ENCODE measurements at places on chromosomes 16 and 17.

GRCh38 chr17:48209973-48210372 lies 102.4 kb downstream of the SNX11 start:
- DNase-seq, result no peak

DNA sequence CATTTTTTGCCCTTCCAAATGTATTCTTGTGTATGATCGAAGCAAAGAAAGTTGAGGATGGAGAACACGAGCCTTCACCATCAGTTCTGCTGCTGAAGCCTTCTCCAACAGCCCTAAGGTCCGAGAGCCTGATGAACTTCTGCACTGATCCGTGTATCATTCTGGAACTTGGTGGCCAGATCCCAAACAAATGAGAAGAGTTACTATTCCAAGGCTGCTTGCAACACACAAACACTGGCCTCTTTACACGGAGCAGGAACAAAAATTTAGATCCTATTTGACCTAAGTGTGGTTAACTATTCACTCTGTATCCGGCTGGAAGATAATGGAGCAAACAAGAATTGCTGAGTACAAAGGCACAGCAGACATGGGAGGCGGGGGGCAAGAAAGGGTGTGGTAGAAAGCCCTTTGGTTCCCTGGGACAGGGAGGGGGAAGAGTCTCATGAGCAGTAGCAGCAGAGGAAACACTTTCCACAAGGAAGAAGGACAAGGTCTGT lies 282.9 kb downstream of the SOX9 start:
- DNase-seq, result no peak

- DNase-seq, result no peak
Observed at GRCh38 chr16:84834403-84834772, 14.6 kb downstream of the CRISPLD2 start.

DNA sequence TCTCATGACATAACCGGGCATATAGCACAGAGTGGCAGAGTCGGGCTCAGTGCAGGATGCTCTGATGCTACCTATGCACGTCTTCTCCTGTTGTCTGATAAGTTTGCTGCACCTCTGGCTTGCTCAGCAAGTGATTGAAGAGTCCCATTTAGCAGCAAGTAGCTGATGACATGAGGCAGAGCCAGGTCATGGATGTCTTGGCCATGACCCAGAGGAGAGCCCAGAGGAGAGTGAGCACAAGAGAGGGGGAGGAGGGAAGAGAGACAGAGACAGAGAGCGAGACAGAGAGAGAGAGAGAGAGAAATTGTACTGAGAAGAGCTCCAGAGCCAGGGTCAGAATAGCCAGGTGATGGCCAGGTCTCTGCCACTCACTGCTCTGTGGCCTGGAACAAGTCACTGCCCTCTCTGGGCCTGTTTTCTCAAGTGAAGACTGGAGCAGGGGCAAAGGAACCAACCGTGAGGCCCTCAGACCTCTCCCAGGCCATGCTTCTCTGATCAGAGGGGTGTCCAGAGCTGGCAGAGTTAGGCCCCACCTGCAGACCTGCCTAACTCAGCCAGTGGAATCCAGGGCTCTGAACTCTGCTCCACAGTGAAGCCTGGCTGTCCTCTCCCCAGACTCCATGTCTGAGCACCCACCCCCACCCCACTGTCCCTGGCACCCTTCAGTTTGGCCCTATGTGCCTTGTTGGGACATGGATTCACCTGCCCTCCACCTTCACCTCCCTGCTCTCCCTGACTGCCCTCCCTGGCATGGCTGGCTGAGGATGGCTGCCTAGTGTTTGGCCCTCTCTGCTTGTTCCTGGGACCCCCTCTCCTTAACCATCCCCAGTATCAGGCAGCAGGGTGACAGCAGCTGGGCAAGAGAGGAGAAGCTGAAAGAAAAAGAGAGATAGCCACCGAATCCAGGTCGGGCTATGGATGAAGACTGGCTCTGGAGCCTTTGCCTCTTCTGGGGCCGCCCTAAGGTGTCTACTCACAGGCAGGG lies 4.3 kb upstream of the KRT35 start:
- no peak for DNase-seq

GRCh38 chr16:88624977-88625576 lies 13.3 kb upstream of the IL17C start:
- DNase-seq, result no peak

DNA sequence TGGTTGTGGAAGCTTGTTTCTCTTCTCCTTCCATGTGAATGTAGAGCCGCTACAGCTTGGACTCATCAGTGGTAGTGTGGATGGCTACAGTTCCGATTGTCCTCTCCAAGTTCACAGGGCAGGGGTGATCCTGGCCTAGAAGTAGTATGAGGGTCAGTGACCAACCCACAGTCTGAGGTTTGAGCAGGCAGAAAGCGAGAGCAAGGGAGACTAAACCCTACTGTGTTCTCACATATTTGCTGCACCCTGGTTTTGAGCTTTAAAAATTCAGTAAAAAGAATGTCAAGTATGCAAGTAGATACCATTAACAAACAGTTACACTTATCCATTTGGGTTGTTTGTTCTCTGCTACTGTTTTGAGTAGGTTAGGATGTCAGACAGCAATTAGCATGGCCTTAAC lies 148.9 kb downstream of the MRTFB start:
- no peak for DNase-seq

DNA sequence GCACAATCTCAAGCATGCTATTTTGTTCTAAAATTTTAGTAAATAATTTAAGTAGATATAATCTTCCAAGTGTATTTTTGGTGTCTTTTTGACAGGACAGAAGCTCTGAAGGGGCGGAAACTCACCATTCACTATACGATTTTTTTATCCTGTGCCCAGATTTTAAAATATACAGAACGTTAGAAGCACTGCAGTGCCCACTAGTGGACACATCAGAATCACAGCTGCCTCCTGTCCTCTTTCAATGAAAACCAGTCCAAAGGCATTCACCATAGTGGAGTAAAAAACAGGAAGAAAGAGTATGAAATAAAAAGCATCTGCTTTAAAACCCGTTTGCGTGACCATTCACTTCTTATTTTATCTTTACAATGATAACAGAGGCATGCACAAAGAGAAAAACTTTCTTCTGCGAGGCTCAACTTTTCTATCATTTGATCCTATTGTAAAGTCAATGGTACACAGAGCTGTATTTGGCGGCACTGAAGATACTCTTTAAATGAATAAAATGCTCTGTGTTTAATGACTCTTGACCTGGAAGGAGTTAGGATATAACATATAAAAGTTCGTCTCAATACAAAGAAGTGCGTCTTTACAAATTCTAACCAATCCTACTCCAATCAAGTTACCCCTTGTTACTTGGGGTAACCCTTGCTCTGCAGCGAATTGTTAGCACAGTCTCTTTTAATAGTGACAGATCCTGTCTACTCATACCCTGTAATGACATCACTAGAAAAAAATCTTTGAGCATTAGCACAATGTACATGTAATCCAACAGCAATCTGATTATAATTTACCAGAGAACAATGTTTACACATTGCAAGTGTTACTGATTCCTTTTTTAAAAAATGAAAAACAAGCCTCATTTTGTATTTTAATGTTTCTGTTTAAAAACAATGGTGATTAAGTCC lies 339.8 kb upstream of the PSMD7 start:
- no peak for DNase-seq

GRCh38 chr16:82585675-82586074 lies 41.1 kb upstream of the CDH13 start:
- DNase-seq, result no peak

- no peak for DNase-seq
Observed at GRCh38 chr17:8153525-8153956, 1.3 kb upstream of the PER1 start.

DNA sequence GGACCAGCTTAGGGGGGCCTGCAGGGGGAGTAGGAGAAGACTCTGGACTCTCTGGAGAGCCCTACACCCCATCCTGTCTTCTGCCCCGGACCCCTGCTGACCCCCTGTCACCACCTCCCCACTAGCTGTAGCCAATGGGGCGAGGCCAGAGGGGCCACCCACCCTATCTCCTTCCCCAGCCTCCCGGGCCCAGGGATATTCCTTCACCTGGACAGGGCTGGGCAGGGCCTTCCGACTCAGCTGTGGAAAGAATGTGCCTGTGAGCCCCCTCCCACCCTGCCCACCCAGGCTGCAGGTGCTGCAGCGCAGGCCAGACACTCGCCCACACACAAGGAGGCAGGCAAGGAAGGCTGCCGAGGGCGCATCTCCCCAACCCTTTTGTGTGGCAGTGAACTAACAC lies 23.0 kb downstream of the TSPOAP1 start:
- no peak for DNase-seq

- DNase-seq, result no peak
Observed at GRCh38 chr17:35164716-35165115, 17.1 kb downstream of the UNC45B start.

- DNase-seq, result no peak
Observed at GRCh38 chr16:73065632-73066330, 17.9 kb upstream of the ZFHX3 start.

GRCh38 chr16:14146445-14146844 lies 75.3 kb downstream of the MRTFB start:
- no peak for DNase-seq

DNA sequence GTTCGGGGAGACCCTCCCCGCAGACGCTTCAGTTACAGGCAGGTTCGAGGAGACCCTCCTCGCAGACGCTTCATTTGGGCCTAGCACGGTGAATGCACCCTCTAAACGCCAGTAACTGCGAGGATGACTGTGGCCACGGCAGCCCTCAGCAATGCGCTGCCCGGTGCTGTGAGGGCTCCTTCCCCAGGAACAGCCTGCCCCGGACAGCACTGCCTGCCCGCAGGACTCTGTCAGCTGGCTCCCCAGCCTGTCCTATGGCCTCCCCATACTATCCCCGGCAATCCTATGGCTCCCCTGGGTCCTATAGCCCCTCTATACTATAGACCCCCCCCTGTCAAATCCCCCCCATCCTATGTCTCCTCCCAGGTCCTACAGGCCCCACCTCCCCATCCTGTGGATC lies 238.9 kb downstream of the RBFOX3 start:
- no peak for DNase-seq

- no peak for DNase-seq
Observed at GRCh38 chr17:82213251-82214011, 789 bp upstream of the CCDC57 start.

- no peak for DNase-seq
Observed at GRCh38 chr17:59851439-59852375, 41.0 kb downstream of the TUBD1 start.

DNA sequence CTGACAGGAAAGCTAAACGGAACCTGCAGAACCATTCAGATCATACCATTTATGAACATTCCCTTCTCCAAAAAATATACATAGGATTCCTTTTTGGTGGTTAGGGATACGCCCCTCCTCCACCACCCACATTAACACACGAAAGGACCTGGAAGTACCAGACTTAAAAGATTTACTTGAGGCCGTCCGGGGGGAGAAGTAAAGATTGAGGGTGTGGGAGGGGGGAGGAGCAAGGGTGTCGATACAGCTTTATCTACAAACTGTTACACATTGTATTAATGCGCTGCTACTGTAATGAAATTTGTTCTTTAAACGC lies 537 bp downstream of the PALB2 start:
- no peak for DNase-seq
